ENCODE measurements at places on chromosomes 1 and 21. TPM values are rescaled to one million over a fixed set of nuclear protein-coding genes. Genes with fewer than 3 reads are reported as not detected.

MYOM3 gene
- total RNA-seq = 0.83 TPM

SPRR2F gene
- 1.9 TPM for total RNA-seq

SAMD11 gene
- total RNA-seq = 38.0 TPM

DNM3 gene
- 4.7 TPM for total RNA-seq

RHCE gene
- not detected for total RNA-seq

PIGK gene
- 43.4 TPM for total RNA-seq

TMEM81 gene
- 1.5 TPM for total RNA-seq

ETV3L gene
- total RNA-seq = not detected

NUP210L gene
- 0.05 TPM for total RNA-seq

CYP4A11 gene
- total RNA-seq = not detected

SLC35F3 gene
- not detected for total RNA-seq

RGS8 gene
- total RNA-seq = not detected

MFAP2 gene
- 52.1 TPM for total RNA-seq

KRTAP19-1 gene
- total RNA-seq = not detected

NES gene
- 100.0 TPM for total RNA-seq

MX2 gene
- 17.6 TPM for total RNA-seq

ASPM gene
- total RNA-seq = 0.37 TPM

KRTAP10-3 gene
- total RNA-seq = not detected

NCAM2 gene
- total RNA-seq = 7.0 TPM

CRP gene
- 0.65 TPM for total RNA-seq

LCE2B gene
- not detected for total RNA-seq

C8A gene
- total RNA-seq = not detected

LCE1B gene
- total RNA-seq = not detected

ANKRD34A gene
- 2.3 TPM for total RNA-seq

UTS2 gene
- total RNA-seq = 1.3 TPM

DAB1 gene
- total RNA-seq = 118 TPM

SLAMF9 gene
- 0.38 TPM for total RNA-seq

ERICH3 gene
- total RNA-seq = 0.05 TPM

NPHP4 gene
- 7.7 TPM for total RNA-seq

PRKAA2 gene
- total RNA-seq = 23.8 TPM

OR10R2 gene
- total RNA-seq = not detected

SAMD13 gene
- 0.71 TPM for total RNA-seq

PBX1 gene
- total RNA-seq = 84.2 TPM

LENEP gene
- not detected for total RNA-seq

PDPN gene
- total RNA-seq = 28.5 TPM

CHIA gene
- not detected for total RNA-seq

AMY1B gene
- not detected for total RNA-seq

JAM2 gene
- 18.9 TPM for total RNA-seq

ST6GALNAC5 gene
- total RNA-seq = 6.0 TPM

GBP3 gene
- 15.3 TPM for total RNA-seq

PDZK1IP1 gene
- total RNA-seq = 0.76 TPM

TNFRSF4 gene
- total RNA-seq = 2.0 TPM

RIMS3 gene
- total RNA-seq = 11.2 TPM

CLDN17 gene
- total RNA-seq = not detected

LCE1A gene
- not detected for total RNA-seq

OR2G3 gene
- total RNA-seq = not detected

MROH9 gene
- 0.46 TPM for total RNA-seq

SPTA1 gene
- 0.56 TPM for total RNA-seq

NGF gene
- 5.1 TPM for total RNA-seq

TNFRSF9 gene
- total RNA-seq = not detected

OR2AK2 gene
- total RNA-seq = not detected

LCE2A gene
- not detected for total RNA-seq

ITLN2 gene
- total RNA-seq = not detected

IL20 gene
- total RNA-seq = not detected

PDZK1 gene
- total RNA-seq = 0.29 TPM
